ENCODE measurements at places on chromosomes 1 and 21. TPM values are rescaled to one million over a fixed set of nuclear protein-coding genes. Genes with fewer than 3 reads are reported as not detected.

DNA sequence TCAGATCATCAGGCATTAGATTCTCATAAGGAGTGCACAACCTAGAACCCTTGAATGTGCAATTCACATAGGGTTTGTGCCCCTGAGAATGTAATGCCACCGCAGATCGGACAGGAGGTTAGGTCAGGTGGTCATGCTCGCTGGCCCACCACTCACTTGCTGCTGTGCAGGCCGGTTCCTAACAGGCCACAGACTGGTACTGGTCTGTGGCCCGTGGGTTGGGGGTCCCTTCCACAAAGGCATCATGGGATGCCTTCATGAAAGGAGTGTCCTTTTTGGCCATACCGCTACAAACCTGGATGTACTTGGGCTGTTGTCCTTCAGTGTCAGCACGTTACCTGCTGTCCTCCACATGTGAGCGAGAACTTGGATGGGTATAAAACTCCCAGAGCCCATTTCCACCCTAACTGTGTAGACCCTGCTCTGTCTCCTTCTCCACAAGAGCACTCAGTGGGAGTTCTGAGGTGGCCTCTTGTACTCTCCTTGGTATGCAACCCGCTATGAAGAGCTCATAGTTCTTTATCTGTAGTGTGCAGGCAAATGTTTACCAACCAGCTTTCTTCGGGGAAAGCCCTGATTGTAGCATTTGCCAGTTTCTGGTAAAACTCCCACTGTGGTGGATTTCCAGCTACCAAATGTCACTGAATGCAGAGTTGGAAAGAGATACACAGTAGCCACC lies 41.7 kb upstream of the SLC19A1 start:
- no peak for DNase-seq

GRCh38 chr1:214896921-214897320 lies 185.6 kb upstream of the KCNK2 start:
- DNase-seq = no peak

DNA sequence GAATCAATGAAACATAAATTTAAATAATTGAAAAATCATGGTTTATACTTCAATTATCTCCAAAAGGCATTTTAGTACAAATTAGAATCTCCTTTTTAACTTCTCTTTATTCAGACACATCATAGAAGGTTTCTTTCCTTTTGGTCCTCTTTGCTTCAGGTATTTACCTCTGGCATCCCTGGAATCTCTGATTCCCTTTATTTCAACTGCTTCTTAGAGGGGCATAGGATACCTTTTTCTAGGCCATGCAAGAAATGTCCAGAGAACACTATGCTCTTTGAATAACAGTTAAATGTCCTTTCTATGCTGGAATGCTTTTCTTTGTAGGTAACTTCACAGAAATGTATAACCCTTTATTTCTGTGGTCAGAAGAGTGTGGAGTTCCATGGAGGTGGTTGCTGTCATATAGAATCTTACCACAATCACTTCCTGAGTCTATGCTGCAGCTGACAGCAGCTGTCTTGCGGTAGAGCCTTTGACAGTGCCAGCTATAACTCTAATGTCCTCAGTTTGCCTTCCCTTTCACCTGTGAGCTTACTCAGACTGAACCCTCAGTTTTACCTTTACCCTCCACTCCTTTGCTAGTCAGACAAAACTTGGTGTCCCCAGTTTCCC lies 8.6 kb downstream of the LAMC2 start:
- DNase-seq = no peak

DNA sequence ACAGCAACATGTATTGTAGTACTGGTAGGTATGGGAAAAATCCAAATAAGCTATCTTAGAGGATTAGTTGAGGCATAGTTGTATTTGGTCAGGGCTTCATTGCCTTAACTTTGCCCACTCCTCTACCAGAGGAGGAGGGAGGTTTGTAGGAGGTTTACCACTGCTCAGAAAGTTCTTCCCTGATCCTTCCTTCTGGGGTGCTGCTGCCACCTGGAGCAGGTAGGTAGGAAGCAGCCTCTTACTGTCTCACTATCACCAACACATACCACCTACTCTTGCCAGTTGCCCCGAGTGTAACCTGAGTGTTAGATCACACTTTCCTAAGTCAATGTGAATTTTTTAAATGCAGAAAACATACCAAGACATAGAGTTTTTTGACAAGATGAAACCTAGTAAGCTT lies 24.1 kb upstream of the ZSWIM5 start:
- DNase-seq = no peak

DNA sequence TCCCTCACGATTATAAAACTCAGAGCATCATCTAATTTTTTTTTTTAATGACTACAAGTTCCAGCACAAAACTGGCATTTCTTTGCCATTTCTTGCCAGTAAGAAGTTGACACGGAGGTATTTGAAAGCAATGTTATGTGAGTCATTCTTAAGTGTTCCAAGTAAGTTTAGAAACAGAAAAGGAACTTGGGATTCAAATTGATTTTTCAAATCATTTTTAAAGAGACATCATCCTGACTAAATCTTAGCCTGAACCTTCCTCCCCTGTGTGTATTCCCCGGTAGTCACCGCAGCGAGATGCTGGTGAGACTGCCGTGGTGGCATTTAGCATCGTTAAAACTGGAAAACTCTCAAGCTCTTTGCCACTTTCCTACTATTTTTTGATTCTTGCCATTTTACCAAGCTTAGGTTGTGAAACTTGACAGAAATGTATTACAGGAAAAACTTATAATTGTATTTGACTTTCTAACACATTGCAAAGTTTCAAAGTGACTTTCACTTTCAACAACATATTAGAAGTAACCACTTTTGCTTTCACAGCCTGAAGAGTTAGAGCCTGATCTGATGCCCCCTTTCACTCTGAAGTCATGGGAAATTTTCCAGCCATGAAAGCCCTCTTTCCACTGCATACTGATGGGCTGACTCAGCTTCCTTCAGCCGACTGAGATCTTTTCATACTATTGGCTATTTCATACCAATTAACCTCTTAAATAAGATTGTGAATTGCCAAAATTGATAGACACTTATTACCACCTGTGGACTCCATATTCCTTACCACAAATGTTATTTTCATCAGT lies 61.4 kb downstream of the OLFML2B start:
- DNase-seq = peak; percentile 75

The LCE1F gene
- total RNA-seq = not detected

The CELA2A gene
- total RNA-seq = not detected
